ENCODE measurements at places on chromosomes 16 and 17.

DNA sequence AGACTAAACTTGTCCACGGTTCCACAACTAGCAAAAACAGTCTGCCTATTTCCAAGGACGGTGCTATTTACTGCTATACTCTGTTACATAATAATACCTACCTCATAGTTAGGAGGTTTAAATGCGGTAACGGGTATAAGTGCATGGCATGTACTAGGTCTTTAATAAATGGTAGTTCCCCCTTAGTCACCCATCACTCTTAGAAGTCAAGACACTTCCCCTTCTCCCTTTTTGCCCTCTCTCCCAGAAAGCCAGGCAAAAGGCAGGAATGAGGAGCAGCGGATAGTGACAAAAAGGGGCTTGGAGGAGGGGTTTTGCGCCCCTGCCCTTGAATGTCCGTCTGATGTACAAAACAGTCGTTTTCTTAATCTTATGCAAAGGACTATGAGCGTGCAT is 1.1 kb upstream of the LSM12 start:
- DNase-seq: no peak

GRCh38 chr17:31627960-31628359 is 231.1 kb downstream of the COPRS start:
- no peak for DNase-seq

DNA sequence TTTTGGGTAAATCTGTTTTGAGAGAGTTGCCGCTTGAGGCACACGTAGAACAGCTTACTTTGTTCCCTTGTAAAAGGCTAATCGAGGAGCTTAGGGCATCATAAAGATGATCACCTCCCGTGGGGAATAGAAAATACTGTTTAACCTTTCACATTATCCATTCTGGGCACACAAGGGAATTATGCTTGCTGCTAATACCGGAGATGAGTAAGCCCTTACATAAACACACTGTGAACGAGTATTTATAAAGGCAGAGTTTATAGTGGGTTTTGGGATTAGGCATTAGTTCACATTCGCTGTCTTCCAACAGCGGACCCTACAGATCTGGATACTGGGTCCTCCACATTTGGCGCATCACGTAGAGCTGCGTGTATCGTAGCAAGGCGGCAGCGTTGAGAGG is 51.2 kb upstream of the CNTNAP4 start:
- no peak for DNase-seq

DNA sequence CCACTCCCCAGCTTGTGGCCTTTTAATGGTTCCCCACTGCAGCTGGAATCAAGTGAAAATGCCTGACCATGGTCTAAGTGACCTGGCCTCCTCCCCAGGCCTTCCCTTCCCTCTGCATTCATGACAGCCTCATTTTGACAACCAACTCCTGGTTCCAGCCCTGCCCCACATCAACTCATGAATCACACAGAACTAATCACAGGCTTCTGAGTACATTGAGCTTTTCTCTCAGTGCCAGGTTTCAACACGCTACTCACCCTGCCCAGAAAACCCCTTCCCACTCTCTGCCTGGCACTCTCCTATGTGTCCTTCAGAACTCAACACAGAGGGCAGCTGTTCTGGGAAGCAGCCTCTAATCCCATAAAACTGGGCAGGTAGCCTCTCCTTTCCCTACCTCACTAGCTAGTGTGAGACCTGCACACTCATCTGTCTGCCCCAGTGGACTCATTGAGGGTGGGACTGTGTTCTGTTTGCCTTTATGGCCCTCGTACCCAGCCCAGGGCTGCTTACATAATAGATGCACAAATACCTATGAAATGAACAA is 313.6 kb downstream of the GRIN2A start:
- DNase-seq: no peak

GRCh38 chr17:33284022-33284421 is 9.1 kb downstream of the ASIC2 start:
- no peak for DNase-seq

GRCh38 chr17:10812674-10813073 is 8.8 kb upstream of the TMEM238L start:
- DNase-seq: no peak

DNA sequence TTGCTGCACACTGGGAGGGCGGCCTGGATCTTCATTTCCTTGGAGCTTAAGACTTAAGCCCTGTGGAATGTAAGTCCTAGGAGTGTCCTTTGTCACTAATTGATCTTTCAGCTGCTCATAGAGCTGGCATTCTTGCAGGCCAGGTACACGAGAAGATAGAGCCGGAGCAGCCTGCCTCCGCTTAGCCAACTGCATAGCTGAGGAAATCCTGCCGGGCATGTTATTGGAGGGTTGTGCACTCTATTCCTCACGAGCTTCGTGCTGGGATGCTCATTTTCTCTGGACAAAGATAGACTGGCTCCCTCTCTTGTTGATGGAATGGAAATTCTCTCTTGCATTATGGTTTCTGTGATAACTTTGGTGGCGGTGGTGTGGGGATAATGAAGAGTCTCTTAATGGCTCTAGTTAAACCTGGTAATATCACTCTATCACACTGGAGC is 76.9 kb downstream of the RPA1 start:
- no peak for DNase-seq

- DNase-seq: no peak
These were observed 30.1 kb downstream of the PIPOX start for GRCh38 chr17:29073045-29073444.

DNA sequence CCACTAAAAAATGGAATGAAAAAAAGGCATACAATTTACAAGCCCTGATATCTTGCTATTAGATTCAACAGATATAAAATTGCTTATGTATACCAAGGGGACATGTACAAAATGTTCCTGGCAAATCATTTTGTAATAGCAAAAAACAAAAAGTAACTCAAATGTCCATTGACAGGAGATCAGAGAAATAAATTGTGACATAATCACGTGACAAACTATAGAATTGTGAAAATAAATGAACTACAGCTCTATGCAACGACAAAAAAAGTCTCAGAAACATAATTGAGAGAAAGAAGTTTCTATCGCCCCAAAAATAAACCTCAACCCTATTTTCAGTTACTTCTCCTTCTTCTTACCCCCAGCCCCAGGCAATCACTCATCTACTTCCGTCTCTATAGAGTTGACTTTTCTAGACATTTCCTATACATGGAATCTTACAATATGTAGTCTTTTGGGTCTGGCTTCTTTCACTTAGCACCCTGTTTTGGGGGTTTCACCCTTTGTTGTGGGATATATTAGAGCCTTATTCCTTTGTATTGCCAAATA is 12.1 kb upstream of the ACE start:
- no peak for DNase-seq

DNA sequence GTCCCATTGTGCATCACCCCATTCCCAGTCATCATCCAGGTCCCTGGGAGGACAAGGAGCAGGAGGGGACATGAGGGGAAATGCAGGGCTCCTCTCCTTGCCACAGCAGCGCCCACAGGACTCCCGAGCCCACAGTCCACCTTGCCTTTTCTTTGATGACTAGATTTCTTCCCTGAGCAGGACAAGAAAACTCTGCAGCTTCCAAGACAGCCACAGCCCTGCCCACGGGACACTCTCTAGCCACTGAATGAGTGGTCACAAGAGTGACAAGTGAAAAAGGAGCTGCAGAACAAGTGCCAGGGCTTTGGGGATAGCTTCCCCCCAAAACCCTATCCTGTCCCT is 4.7 kb downstream of the NEURL4 start:
- DNase-seq: no peak

GRCh38 chr17:78344666-78345065 is 15.2 kb downstream of the SOCS3 start:
- DNase-seq: no peak

GRCh38 chr16:52117171-52117570 is 429.8 kb downstream of the TOX3 start:
- no peak for DNase-seq

DNA sequence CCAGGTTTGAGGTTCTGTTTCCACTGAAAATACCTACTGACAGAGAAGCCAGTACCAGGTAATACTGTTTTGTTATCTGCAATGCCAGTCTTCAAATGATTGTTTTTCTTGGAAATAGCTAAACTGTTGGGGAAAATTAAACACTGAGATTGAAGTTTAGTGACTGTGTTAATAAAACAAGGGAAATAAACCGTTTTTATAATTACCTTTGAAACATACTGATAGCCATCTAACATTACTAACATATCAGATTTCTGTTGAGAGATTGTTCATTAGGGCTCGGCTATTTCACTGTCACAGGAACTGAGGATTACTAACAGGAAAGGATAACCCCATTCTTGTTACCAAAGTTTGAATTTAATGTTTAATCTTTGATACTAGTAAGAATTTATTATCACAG is 42.1 kb downstream of the CYB5B start:
- DNase-seq: no peak

DNA sequence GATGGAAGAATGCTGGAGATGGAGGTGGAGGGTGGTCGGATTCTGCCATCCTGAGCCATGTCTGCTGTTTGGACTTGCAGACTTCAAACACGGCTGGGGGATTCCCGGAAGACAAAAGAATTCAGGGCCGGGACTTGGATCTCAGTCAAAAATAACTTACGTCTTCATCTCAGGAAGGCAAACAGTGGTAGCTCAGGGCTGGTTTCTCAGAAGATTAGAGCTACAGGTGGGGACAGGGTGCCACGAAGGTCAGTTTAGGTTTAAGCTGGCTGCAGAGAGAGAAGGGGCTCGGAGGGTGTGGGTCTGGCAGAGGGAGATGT is 4.3 kb upstream of the RHBDL3 start:
- DNase-seq: no peak
